Subcutaneous adipose tissue (tissue), 4 donors: ENCODE measurements at places on chromosomes 11 and 22. TPM values are rescaled to one million over a fixed set of nuclear protein-coding genes. Genes with fewer than 3 reads are reported as not detected.

HOATZ gene
- not detected for total RNA-seq

DERL3 gene
- 0.22 TPM for total RNA-seq

ZNF280B gene
- 0.49 TPM for total RNA-seq

PI4KA gene
- 83.8 TPM for total RNA-seq

NRXN2 gene
- total RNA-seq: 3.2 TPM

FOSL1 gene
- total RNA-seq: 2.0 TPM

GPR83 gene
- total RNA-seq: not detected

PLAAT3 gene
- 512 TPM for total RNA-seq

GRK3 gene
- 36.5 TPM for total RNA-seq

PLAAT4 gene
- 21.2 TPM for total RNA-seq

C11orf21 gene
- total RNA-seq: 0.65 TPM

OR8A1 gene
- total RNA-seq: not detected

OR51D1 gene
- not detected for total RNA-seq

BIK gene
- total RNA-seq: not detected

MYEOV gene
- total RNA-seq: 21.4 TPM

PRR33 gene
- not detected for total RNA-seq

ZC3H12C gene
- 22.2 TPM for total RNA-seq

CAVIN3 gene
- 158 TPM for total RNA-seq

DSCAML1 gene
- not detected for total RNA-seq

ARHGAP20 gene
- total RNA-seq: 52.2 TPM

RTN4R gene
- total RNA-seq: 0.68 TPM

BAD gene
- total RNA-seq: 92.5 TPM

PKDREJ gene
- not detected for total RNA-seq
